DMS79 treated with DMSO at 0.1 percent for 48 hours (cell line): ENCODE measurements at places on chromosomes 3 and 15.
A peak's percentile ranks its signal among the peaks of the same experiment; 100 is the strongest.

DNA sequence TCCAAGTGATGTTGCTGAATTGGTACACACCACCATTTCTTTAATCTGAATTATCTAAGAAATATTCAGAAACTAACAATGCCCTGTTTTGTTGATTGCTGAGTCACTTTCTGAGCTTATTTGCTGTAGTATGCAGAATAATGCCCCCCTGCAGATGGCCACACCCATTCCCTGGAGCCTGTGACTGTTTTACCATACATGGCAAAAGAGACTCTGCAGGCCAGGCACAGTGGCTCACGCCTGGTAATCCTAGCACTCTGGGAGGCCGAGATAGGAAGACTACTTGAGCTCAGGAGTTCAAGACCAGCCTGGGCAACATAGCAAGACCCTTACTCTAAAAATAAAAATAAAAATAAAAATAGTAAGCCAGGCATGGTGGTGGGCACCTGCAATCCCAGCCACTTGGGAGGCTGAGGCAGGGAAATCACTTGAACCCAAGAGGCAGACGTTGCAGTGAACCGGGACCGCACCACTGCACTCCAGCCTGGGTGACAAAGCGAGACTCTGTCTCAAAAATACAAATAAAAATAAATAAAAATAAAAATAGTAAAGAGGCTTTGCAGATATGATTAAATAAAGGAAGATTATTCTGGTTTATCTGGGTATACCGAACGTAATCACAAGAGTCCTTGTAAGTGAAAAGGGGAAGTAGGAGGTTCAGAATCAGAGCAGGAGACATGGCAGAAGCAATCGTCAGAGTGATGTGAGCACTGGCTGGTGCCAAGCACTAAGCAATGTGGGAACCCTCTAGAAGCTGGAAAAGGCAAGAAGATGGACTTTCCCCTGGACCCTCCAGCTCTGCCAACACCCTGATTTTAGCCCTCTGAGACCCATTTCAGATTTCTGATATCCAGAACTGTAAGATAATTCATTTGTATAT lies 19.0 kb downstream of the PCYT1A start:
- DNase-seq: no peak

DNA sequence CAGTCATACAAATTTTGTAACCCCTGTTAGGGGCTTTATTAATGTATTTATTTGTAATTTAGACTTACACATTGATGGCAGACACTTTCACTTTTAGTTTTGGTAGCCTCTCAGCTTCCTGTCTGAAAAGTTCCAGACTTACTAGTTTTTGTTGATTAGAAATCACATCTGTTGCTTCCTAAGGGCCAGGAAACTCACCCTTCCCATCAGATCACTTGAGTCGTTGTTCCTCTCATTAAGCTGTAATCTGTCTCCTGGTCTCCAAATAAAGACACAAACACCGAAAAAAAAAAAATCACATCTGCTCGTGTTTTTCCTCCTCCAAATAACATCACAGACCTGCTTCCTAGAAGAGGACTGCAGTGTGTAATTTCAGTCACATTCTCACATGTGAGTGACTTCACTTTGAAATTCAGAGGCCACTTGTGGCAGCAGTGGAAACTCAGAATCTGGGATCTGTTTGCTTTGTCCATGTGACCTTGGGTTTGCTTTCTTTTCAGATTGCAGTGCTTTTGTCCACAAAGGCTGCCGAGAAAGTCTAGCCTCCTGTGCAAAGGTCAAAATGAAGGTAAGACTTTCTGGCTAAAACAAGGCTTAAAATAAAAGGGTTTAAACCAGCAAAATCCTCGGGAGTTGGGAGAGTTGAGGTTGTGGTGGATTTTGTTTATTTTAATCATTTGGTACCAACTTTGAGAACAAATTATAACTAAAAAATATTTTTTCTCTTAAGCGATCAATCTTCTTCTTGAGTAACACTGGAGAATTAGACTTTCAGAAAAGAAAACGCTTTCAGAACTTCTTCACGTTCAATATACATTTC lies 87.0 kb downstream of the KLHL25 start:
- DNase-seq: no peak

DNA sequence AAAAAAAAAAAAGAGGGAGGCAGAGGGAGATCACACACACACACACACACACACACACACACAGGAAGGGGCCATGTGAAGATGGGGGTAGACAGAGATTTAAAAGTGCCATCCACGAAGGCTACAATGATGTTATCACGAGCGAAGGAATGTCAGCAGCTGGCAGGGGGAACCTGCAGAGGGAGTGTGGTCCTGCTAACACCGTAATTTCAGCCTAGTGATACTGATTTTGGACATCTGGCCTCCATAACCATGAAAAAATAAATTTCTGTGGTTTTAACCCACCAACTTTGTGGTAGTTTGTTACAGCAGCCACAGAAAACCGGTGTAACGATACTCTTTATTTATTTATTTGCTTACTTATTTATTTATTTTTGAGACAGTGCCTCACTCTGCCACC lies 76.0 kb downstream of the TMCO5A start:
- no peak for DNase-seq

- DNase-seq: peak; percentile 68
Measured at GRCh38 chr3:186413615-186414415, 51.8 kb upstream of the DGKG start.

GRCh38 chr3:155420881-155421486 lies 127.5 kb upstream of the STRIT1 start:
- DNase-seq: no peak

DNA sequence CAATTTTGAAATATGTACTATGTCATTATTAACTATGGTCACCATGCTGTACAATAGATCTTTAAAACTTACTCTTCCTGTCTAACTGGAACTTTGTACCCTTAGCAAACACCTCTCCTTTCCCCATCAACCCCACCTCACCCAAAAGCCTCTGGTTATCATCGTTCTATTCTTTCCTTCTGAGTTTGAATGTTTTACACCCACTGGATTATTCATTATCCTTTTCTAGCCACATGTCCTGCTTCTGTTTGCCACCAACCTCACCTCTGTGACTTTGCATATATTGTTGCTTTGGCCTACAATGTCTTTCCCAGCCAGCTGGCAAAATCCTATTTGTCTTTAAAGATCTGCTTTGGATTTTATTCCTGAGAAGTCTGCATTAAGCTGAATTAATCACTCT lies 102.6 kb upstream of the TSPAN3 start:
- DNase-seq: no peak

DNA sequence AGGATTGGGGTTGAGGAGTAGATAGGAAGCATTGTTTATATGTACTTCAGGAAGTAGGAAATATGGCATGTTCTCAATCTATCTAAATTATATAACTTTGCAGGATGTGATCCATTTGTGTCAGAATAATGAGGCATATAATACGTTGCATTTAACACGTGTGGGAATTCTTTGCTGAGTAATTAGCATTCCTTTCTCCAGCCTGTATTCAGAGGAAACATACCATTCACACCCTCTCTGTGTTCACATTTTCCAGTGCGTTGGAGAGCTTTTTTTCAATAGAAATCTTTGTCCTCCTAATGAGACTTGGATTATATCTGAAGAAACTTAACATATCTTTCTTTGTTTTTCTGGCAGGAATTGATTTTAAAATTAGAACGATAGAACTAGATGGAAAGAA lies 33.0 kb upstream of the APH1B start:
- DNase-seq: no peak

DNA sequence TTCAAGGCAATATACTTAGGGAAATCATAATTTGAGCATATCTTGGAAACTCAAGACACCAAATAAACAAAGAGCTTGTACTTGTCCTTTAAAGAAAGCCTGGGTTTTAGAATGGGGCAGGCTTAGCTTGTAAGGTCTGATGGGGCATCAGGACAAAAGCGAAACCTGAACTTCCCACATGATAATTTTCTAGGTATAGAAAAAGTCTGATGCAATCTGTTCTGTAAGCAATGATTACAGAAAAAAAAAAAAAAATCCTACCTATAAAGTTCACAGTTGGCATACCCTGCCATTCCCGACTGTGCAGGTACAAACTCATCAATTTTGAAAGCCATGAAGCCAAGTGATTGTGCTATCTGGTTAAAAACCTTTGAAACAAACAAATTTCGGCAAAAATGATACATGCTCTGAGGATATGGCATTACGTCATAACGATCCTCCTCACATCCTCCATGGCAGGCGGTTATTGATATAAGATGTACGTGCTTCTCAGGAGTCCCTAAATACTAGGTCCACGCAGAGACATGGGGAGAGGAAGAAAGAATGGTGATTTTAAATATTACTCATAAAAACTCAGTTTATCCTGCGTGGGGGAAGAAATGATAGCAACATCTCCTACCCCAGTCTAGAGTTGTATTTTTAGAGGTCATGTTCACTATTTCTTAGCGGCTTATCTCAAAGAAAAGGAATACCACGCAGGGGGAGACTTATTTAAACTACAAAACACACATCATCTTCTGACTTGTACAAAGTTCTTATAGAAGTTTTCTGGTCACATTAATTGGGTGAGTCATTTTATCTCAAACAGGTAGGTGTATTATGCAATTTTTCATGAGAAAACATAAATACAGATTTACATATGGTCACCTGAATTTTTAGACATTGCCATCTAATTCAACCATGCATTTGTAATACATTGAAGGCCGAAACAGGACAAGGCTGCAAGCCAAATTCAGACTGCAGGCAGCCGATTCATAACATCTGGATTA lies 27.0 kb downstream of the MB21D2 start:
- no peak for DNase-seq

GRCh38 chr3:82078246-82078645 lies 316.8 kb upstream of the GBE1 start:
- DNase-seq: no peak

DNA sequence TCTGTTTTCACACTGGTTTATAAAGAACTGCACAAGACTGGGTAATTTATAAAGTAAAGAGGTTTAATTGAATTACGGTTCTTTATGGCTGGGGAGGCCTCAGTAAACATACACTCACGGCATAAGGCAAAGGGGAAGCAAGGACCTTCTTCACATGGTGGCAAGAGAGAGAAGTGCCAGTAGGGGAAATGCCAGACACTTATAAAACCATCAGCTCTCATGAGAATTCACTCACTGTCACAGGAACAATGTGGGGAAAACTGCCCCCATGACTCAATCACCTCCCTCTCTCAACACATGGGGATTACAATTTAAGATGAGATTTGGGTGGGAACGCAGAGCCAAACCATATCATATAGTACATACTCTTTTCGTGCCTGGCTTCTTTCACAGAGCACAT lies 42.4 kb downstream of the MAP2K1 start:
- no peak for DNase-seq
